Activated B cell treated with CpG ODN at 0.5 μM for 24 hours (primary cell): ENCODE measurements at places on chromosomes 12 and 14. TPM values are rescaled to one million over a fixed set of nuclear protein-coding genes. Genes with fewer than 3 reads are reported as not detected.

- DNase-seq = no peak
These were observed 17.9 kb downstream of the PLD4 start for GRCh38 chr14:104942586-104942985.

DNA sequence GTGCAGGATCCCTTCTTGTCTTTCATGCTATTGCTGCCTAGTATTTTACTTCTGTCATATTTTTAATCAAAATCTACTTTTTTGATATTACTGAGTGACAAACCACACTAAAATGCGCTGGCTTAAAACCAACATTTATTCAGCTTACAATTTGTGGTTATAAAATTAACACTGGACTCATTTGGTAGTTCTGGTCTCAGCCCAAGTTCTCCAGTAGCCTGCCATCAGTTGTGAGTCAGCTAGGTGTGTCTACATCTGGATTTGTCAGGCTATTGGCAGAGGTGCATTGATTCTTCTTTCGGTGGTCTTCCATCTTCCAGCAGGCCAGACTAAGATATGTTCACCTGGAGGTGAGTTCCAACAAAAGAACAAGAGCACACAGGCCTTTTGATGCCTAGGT is 765.1 kb upstream of the FBXO33 start:
- no peak for DNase-seq

DNA sequence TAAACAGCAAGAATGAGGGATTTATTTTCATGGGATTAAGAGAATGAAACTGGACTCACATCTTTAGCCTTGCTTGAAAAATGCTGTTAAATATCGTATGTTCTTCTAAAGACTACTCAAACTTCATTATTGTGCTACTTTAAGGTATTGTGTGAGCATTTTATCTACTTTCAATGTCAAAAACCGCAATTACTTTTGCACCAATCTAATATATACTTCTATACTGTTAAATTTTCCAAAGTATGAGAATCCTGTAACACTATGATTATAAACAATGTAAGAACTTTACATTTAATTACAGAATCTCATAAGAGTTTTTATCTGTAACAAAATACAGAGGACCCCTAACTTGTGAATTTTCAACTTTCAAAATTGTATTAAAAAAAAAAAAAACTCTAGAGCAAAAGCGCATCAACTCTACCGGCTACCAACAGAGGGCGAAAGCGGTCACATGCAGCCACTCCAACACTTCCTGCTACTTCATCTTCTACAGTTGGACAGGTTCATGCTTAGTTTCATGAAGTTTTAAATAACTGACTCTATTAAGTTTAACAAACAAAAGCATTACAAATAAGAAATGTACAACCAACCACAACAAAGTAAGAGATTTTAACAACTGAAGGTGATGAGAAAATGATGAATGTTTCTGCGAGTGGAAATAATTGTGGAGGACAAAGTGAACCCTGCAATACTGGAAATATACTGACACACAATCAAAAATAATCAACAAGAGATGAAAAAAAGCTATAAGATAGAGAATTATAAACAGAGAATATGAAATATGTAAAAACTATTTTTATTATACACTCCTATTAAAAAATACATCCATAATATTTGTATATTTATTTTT is 210.9 kb downstream of the MED13L start:
- DNase-seq = peak; percentile 34

GRCh38 chr12:121724925-121725324 is 12.4 kb downstream of the TMEM120B start:
- no peak for DNase-seq

DNA sequence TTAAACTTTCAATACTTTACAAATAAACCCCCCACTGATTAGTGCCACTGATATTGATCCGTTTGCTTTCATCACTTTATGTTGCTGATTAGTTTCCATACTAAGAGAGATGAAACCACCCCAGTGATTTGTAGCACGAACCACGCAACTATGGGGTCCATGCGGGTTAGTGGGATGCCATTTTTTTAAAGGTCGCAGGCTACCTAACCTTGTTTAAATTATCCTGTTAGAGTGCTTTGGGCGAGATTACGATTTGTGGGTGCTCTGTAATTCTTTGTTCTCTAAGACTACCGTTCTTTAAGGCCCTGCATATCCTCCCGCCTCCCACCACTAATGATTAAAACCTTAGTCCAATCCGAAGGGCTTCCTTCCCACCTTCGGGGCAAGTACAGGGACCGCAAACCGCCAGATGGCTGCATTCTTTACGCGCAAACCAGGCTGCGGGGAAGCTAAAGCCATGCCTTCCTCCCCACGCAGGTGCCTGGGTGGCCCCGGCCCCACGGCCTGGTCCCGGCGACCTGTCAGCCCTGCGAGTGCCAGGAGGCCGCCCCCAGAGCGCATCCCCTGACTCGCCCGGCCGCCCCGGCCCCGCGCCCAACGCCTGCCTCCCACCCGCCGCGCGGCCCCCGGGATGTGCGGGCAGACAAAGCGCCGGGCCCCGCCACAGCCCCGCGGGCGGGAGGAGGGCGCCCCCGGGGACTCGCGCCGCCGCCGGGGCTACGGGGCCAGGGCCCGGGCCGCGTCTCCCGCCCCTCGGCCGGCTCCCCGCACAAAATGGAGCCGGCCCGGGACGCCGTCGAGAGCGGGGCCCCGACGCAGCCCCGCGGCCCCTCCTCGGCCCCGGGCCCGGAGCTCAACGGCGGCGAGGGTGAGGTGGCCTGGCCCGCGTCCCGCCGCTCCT is 759 bp downstream of the NFYB start:
- peak; percentile 62 for DNase-seq

The IAPP gene
- not detected in 2 replicates for total RNA-seq
